Activated CD4-positive, alpha-beta T cell treated with anti-CD3 and anti-CD28 coated beads, Interleukin-2, amount 50 U/mL, for 16 hours (primary cell): ENCODE measurements at places on chromosomes 6 and 20.

GRCh38 chr20:22719167-22719591, 134.8 kb upstream of the FOXA2 start:
- no peak for DNase-seq

- DNase-seq = no peak
These were observed 164.5 kb upstream of the CST7 start for GRCh38 chr20:24784607-24785006.

GRCh38 chr6:7314414-7314813, 1.4 kb upstream of the SSR1 start:
- DNase-seq = no peak

GRCh38 chr6:22072949-22073348, 223.9 kb downstream of the PRL start:
- no peak for DNase-seq

DNA sequence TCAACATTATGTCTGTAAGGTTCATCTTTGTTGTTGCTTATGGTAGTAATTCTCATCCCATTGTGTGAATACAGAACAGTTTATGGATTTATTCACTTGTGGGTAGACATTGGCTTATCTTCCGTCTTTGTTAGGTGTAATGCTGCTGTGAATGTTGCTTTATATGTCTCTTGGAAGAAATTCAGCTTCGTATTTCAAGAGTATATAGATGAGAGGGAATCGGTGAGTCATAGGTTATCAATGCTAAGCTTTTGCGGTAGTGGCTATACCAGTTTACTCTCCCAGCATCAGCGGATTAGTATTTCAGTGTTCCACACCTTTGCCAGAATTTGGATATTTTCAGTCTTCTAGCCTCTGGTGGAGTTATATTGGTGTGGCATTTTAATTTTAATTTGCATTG, 77.8 kb downstream of the ZFAND3 start:
- DNase-seq = no peak

DNA sequence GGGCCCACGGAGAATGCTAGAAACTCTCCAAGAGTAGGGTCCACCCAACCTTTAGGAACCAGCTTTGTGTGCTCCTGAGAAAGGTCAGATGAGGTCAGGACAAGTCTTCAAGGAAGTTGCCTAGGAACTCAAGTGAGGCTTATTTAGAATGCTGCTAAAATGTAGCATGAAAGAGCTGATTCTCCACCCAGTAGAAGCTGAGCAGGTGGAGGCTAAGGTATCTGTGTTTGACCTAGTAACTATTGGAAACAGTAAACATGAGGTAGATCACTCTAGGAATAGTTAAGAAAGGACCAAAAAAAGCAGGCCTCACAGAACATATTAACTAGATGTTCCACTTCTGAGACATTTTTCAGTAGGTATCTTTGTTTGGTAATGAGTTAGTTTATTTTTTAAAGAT, 13.9 kb downstream of the CEP43 start:
- no peak for DNase-seq

GRCh38 chr6:100665041-100665380, 200.3 kb upstream of the SIM1 start:
- DNase-seq = peak; percentile 10

GRCh38 chr20:10549511-10549910, 114.4 kb downstream of the SLX4IP start:
- no peak for DNase-seq

DNA sequence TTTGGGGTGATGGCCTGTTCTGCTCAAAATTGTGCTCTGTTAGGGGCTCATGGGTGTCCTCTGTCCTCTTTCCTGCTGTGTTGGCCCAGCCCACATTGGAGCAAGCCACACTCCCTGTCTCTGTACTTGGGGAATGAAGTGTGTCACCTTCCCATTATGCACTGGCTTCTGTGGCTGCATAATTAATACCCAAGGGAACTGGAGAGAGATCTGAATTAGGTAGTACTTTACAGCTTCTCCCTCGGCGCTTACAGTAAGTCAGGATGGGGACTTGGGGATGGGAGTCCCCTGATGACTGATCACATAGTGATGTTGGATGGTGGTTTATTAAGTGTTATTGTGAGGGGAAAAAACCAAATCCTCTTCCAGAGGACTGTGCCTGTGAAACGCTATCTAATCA, 116.6 kb downstream of the FOXO3 start:
- no peak for DNase-seq

GRCh38 chr20:54047720-54048119, 22.7 kb downstream of the BCAS1 start:
- DNase-seq = no peak

- DNase-seq = peak; percentile 47
These were observed 253.8 kb upstream of the STXBP5 start for GRCh38 chr6:146950351-146950835.

DNA sequence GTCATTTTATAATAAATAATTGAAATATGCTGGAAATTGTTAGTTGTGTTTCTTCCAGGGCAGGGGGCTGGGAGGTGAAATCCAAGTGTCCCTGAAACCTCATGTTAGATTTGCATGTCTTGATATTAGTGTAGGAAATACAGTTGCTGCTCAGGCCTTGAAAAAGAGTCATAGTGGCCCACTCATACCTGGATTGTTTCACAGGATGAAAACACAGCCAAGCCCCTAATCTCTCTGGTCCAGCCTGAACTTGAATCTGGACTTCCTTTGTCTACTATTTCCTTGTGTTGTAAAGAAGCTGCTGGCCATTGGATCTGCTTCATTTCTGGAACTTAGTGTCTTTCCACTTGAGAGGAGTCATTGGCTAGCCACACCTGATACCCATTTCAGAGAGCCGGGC, 108.8 kb upstream of the JARID2 start:
- DNase-seq = peak; percentile 48

DNA sequence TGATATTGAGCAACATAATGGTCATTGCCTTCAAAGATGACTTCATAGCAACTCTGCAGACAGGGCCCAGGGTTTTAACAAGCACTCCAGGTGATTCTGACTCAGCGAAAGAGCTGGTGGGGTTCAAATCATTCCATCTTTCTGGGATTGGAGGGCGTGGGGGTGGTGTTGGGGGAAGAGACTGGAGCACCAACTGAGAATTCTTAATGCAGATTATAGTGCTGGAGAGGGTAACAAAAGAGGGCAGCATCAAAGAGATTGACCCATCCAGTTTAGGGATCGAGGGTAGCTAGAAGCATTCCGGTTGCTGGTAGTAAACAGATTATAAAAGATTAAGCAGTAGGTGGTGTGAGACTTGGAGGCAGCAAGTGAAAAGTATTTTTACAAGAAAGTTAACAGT, 15.9 kb downstream of the PFDN4 start:
- no peak for DNase-seq

GRCh38 chr6:134482593-134483270, 164.8 kb upstream of the SGK1 start:
- DNase-seq = no peak

DNA sequence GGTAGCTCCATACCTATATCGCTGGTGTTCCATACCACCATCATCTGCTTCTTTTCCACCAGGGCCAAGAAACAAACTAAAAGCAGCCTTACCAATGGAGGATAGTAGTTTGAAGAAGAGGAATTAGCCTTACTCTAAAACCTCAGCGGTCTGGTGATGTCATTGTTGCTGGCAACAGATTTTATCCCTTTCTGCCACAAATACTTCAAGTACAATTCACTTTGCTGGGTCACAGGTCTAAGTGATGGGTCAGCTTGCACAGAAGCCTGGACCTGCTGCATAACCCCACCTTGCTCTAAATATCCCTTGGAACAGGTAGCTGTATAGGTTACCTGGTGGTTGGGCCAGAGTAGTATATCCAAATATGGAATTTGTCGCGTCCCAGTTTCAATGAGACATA, 53.2 kb upstream of the THEMIS start:
- no peak for DNase-seq

- DNase-seq = no peak
These were observed 431.3 kb downstream of the MAFB start for GRCh38 chr20:40257763-40258162.

DNA sequence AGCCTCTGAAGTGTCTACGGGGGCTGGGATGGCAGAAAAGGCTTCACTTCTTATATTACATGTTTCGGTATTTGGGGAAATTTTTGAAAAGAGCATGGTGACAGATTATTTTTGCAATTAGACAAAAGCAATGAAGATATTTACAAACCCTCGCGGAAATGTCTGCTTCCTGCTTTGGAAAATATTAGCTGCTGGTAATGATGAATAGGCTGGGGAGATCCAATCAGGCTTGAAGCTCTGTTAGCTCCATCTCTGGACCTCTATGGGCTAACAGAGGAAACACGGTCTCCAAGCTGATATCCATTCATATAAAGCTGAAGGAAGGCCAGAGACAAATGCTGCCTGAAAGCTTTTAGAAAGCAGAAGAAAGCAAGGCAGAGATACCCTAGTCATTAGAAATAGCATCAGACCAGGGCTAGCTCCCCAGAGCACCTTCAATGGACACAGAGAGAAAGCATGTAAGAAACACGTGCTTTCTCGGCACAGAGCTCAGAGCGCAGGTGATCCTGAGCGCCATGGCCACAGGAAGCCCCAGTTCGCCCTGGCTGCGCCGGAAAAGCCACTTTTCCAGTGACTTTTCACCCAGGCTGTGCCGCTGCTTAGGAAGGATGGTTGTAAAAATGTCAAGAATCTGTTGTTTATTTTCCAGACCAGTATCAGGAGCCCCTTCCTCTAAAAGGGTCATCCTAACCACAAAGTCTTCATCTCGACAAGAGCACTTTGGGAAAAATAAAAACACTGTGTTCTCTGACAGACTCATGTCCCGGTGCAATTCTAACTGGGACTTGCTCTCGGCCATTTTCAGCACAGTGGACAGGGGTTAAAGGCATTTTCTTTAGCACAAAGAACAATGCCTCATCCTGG, 68.5 kb upstream of the NFATC2 start:
- DNase-seq = no peak

DNA sequence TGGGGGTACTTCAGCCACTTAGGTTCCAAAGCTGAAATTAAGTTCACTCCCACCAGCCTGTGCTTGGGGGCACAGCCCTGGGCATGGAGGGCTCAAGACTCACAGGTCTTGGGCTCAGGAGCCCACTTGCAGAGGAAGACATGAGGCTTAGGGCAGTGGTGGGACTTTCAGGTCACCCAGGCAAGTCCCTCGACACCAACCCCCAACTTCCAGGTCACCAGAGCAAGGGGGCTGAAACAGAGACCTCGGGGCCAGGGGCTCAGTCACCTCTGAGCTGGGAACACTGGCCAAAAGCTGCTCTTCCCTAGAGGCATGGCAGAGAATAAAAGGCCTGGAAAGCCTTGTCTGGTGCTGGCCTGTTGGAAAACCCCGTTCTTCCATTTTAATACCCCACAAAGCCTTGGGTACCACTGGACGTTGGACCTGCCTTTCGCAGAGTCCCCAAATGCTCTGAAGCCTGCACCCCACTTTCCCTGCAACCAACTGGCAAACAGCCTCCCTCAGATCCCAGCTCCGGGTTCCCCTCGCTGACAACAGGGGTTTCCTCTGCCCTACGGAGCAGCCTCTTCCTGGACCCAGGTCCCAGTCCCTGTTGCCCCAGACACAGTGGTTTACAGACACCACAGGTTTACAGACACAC, 160.9 kb upstream of the PMEPA1 start:
- DNase-seq = no peak

DNA sequence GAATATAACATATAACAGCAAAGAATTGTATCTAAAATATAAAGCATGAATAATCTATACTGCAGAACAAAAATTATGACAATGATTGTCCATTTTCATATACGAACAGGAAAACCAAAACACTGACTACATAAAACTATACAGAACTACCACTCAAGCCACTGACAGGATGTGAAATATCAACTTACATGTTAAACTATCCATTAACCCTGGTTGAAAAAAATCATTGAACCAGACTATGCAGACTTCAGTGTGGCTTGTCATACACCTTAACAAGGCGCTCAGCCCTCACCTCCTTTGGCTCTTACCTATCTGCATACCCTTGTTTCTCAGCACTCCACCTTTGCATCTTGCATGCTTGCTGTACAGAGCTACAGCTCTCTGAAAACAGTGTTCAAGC, 34.9 kb downstream of the ASCC3 start:
- no peak for DNase-seq

DNA sequence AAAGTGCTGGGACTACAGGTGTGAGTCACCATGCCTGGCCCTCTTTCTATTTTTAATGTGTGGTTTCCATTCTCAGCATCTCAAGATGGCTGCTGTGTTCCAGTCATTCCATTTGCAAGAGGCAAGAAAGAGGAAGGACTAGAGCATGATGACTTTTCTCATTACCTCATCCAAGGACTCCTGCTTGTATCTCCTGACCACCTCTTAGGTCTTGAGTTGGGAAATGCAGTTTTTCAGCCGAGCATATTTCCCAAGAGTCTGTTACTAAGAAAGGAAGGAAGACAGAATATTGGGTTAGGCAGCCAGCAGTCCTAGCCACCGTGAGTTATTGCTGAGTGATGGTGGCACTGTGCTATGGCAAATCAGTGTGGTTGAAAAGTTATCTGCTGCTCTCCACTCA, 108.4 kb upstream of the INSM1 start:
- DNase-seq = no peak

DNA sequence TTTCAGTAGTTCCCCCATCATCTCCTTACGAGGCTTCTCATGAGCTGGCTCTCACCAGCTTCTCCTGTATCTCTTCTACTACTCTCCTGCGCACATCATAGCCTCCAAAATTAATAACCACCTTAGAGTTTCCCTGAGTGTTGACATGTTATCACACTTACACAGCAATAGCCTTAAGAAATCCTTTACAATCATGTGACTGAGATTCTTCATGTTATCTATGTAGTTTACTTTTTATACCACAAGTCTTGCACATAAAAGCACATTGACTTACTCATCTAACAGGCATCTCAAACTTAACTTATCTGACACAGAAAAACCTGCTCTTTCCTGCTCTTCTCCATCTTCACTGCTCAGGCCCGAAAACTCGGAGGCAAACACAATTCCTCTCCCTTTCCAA, 103.7 kb upstream of the TAB2 start:
- DNase-seq = no peak

DNA sequence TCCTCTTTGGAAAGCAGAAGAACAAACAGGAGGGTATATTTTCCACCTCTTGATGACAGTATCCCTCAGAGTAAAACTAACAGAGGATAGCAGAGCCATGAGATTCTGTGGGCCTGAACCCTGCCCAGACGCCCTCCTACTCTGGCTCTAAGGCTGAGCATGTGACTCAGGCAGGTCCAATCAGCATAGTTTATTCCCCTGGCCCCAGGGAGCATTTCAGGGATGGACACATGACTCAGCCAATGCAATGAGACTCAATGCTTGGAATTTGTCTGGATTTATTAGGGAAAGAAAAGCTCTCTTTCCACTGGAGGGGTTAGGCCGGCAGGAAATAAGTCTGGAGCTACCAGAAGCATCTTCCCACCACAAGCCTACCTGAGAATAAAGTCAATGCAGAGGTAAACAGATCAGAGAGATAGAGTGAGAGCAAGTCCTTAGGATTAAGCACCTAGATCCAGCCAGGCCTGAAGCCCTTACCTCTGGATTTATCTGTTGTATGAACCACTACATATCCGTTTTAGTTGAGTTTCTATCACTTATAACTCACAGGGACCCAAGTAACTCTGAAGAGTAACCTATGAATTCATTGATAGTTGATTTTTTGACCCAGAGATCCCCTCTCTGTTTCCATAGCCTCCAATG, 68.2 kb upstream of the EYA2 start:
- no peak for DNase-seq
